ENCODE measurements at places on chromosomes 5 and 9.

DNA sequence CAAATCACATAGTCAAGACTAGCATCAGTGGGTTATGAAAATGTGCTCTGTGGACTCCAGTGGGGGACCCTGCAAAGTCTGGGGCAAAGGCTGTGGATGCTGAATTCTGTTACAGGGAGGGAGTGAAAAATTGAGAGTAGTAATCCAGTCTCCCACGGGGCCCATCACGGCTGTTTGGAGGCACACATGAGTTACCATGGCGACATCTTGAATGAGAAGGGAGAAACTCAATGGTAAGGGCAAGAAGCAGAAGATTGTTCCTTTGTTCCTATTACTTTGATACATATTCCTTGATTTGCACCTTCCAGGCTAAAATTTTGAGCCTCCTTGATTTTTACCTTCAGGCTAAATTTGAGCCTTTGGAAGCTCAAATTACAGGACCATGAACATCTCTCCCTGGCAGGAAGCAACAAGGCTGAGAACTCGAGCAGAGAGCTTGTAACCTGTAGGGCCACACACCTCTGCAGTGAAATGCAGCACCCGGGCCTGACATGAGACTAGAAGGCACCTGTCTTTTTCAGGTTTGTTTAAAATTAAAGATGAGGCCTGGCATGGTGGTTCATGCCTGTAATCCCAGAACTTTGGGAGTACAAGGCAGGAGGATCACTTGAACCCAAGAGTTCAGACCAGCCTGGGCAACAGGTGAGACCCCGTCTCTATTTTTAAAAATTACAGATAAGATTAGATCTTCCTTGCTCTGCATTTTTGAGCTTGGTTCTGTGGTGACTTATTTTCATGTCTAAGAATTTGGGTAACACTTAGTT, 31.0 kb upstream of the ZFR start:
- DNase-seq: no peak

- peak; percentile 12 for DNase-seq
Observed at GRCh38 chr9:128787659-128788058, 606 bp downstream of the TBC1D13 start.

DNA sequence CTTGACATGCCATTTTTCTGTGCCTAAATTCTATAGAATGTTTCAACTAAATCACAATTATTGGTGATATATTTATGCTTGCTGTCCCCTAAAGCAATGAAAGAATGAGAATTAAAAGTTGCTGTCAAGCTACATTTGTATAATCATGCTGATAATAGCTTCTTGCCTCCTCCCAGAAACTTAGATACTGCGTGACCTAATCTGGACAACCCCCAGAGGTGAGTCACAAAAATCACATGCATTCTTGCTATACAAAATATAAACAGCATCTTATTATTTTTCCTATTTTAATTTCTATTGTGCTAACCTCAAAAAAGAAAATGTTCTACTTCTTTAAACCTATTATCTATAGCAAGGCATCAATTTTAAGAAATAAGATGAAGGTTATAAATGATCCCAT, 995.8 kb upstream of the ACO1 start:
- DNase-seq: no peak

- DNase-seq: no peak
Observed at GRCh38 chr5:99639905-99640304, 711.1 kb upstream of the CHD1 start.

DNA sequence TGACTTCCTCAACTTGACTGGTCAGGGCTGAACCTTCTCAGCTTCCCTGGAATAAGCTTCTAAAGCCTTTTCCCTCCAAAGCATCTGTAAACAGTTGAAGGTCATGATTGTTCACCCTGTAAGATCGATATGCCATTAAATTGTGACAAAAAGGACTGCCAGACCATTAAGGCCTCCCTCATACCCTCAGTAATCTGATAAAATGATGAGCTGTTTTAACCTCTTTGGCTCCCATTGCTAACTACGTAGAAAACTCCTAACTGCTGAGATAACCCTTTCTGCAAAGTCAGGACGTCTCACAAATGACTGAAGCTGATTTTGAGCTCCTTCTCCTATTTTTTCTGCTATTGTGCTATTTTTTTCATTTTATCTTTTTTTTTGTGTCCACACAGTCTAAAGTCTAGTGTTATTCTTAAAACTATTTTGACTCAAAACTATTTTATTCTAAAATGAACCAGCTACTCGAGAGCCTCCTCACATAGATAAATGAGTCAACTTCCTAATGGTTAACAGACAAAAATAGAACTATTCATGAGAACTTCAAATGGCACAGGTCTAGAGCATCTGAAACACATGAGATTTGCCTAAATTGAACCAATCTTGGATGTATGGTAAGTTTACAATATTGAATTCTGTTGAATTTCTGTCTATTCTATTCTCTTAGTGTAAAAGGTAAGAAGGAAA, 395.6 kb upstream of the TLE4 start:
- DNase-seq: no peak

DNA sequence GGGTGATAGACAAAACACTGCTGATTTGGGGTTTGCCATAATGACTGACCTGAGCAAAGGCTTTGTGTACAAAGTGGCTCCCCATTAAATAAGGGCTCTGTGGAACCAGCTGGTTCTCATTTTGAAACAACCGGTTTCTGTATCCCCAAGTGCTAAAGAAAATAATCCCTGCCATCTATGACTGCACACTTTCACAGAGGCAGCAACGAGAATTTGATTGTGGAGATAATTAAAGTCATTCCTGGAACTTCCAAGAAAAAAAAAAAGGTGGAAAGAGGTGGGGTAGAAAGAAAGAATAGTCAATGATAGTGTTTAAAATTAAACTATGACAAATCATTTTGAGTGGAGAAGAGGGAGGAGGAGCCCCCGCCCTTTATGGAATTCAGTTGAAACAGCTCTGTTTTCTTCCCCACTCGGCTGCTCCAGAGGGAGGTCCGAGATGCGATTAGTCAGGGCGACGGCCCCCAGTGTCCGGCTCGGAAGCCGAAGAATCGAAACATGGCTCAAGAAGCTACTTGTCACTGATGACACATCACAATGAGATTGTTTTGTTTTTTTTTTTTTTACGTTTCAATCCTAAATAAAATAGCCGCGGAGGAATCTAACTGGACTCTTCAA, 38.4 kb downstream of the EBF1 start:
- peak; percentile 89 for DNase-seq

DNA sequence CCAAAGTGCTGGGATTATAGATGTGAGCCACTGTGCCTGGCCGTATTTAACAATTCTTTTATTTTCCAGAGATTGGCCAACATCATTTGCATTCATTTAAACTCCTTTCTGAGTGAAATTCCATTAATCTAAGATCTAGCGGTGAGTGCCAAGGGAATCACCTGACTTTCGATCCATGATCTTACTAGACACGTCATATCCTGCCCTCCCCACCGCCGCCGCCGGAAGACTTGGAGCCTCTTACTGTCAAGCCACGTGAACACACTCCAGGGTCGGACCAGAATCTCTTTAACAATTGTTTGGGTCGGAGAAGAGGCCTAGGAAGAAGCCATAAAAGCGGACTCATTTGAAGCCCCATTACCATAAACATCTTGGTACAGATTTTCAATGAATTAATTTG, 12.9 kb downstream of the INPP5E start:
- no peak for DNase-seq

GRCh38 chr9:71383308-71383940, 262.0 kb upstream of the TRPM3 start:
- DNase-seq: no peak

- DNase-seq: peak; percentile 89
Observed at GRCh38 chr5:137888863-137889759, at the start of gene PKD2L2. Gene PKD2L2 (plus strand): TSS chr5:137889457. CDS start chr5:137889492, 35 bp downstream.

DNA sequence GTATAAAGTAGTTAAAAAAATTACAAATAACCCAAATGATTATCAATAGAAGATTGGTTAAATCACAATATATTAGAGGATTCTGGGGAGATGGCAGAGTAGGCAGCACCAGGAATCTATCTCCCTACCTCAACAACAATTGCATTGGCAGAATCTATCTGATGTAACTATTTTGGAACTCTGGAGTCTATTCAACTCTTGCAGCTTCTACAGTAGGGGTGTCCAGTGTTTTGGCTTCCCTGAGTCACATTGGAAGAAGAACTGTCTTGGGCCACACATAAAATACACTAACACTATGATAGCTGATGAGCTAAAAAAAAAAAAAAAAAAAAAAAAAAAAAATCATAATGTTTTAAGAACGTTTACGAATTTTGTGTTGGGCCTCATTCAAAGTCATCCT, 29.2 kb upstream of the ECM2 start:
- no peak for DNase-seq

DNA sequence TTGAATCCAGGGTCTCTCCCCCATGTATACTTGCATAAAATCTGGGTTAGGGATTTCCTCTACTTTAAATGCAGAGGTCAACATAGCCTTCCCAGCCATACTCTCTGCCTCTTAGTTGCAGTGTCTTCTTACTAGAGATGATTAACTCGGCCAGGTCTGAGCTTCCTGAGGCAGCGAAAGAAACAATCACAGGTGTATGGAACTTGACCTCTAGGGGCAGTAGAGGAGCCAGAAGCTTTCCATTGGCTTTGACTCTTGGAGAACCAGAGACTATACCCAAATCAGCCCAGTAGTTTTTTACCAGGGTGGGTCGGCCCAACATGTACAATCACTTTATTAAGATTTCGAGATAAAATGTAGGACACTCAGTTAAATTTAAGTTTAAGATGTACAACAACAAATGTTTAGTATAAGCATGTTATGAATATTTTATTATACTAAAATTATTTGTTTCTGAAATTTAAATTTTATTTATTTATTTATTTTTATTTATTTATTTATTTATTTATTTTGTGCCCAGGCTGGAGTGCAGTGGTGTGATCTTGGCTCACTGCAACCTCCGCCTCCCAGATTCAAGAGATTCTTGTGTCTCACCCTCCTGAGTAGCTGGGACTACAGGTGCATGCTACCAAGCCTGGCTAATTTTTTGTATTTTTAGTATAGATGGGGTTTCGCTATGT, 48.0 kb upstream of the DMRT3 start:
- peak; percentile 4 for DNase-seq

DNA sequence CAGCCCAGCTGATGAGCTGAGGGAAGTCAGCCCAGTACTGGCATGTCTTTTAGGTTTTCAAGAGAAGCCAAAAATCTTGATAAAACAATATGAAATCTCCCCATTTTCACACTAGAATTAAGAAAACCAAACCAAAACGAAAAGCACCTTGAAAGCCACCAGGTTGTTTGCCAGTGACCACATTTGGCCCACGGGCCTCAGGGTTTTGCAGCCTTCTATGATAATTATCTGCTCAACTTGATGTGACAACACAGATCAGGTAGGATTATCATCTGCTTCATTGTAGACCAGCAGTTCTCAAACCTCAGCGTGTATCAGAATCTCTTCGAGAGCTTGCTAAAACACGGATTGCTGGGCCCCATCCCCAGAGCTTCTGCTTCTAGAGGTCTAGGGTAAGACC, 101.4 kb downstream of the GALNT10 start:
- no peak for DNase-seq

DNA sequence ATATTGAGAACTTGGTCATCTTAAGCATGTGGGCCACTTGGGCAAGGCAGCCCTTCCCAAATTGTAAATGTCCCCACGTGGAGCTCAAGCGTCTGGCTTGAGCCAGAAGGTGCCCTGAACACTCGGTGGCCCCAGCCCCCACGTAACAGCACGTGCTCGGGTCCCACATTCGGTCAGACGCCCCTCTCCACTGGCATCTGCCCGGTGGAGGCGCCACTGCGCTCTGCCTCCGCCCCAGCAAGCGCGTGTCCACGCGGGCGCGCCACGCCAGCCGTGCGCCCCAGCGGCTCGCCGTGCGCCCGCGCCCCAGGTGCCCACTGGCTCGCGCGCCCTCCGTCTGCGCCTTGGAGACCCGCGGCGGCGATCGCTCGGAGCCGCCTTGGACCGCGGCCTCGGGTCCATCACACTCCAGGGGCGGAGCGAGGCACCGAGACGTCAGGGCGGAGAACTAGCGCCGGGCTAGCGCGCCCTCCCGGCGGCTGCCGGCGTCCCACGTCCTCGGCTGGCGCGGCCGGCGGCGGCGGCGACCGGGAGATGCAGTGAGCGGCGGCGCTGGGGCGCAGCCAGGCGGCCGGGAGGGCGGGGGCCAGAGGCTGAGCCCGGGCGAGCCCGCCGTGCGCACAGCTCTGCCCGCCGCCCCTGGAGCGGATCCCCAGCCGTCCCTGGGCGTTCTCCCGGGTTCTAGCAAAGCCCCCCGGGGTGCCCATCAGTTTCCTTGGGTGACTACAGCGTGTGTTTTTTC, at the start of gene PALM2AKAP2:
PALM2AKAP2 (plus strand) TSS at position 488 of the 742 bp plus-strand sequence. CDS start 291 bp downstream, outside the sequence.
- peak; percentile 76 for DNase-seq

DNA sequence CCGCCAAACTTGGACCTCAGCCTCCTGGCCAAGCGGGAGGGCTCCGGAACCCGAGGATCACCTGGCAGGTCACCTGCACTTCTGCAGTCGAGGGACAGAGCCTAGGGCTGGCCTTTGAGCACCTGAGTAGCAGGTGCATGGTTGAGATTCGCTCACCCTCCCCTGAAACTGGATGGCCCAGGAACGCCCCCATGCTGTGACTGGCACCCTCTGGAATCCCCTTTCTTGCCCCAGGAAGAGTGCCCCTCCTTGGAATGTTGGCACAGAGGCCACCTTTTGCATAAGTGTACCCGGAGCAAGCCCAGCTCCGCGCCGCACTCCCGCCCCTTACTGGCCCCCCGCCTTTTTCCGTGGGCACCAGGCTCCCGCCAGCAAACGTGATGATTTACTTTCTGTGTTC, 112.5 kb upstream of the IER5L start:
- DNase-seq: no peak

GRCh38 chr5:180133971-180134508, 62.5 kb upstream of the RNF130 start:
- DNase-seq: no peak

DNA sequence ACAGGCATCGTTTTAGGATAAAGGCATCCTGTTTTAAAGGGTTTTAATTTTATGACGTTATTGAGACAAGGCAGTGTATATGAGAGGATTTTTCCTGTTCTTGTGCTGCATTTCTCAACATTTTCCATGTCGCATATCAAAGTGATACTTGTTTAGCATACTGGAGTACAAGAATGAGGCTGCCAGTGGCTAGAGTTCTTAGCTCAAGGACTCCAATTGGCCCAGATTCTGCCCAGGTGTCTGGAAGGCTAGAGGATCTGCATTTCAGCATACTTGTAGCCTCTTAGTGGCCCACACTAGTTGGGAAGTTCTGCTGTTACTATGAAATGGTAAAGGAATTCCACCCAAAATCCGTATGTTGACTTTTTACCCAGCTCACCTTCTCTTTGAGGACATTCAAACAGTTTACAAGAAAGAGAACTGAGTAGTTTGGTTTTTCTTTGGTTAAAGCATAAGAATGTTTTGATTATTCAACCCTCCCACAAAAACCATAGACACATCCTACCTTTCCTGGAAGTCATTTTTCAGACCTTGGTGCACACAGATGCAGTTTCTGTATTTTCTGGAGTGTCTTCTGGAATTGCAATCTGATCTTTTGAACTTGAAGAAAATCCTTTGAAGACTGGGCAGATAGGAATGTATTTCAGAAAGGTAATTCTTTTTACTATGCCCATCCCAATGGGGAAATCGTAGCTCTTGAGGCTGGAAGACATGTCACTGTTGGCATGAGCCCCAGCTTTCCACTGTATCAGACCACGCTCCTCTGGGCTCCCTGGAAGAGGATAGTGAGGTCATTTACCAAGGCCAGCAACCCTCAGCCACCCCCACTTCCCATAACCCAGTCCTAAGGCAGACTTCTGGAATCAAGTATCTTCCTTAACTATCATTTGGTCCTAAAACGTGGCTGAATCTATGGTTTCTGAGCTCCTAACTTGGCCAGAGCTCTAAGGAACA, 11.3 kb downstream of the SLC23A1 start:
- DNase-seq: no peak

Measured in EL (cell line).